ENCODE measurements at places on chromosomes 6 and 20.

DNA sequence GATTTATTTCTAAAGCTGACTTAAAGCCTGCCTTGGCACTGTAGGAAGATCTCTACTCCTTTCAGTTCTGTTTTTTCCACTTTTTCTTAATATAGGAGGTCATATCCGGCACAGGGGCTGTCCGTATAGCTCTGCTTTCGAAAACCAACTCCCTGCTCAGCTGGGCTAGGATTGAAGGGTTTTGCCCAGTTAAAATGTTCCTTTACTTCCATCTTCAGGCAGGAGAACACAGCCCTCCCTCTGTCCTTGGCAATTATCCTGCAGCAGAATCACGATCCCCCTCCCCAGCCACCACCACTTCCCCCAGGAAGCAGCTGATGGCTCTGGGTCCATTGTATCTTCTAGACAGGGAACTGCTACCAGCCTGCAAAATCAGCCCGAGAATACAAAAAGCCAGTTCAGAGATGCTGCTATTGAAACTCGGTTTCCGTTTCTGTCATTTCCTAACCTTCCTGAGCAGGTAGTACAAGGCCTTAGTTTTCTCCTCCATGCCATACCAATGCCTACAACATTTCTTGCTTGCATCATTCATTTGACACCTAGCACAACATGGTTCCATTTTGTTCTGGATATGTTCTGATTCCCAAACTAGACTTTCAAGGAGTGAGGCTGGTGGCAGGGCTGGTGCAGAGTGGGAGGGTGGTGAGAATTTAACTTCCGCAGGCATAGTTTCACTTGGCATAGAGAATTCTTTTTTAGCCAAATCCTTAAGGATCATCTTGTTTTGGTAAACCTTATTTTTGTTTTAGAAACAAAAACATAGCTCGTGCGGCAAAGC lies 53.9 kb downstream of the FAM50B start:
- DNase-seq = no peak

DNA sequence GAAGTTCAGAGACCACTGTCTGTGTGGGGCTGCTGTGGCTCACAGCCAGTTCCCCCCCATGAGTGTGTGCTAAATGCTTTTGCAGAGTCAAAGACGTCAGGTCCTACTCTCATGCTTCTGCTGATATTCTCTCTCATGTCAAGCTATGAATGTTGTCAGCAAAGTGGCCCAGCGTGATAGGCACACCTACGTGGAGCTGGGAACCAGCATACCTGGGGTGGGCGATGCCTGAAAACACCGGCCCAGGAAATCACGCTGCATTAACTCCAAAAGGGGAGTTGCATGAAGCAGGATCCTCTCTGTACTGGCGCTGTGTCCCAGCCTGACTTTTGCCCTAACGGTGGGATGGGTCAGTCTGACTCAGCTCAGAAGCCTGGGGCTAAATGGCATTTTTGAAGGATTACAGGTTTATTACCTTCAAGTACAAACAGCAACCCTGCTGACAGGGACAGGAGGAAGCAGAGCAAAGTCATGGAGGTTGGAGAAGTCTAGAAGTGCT lies 9.0 kb upstream of the MRPS10 start:
- no peak for DNase-seq

DNA sequence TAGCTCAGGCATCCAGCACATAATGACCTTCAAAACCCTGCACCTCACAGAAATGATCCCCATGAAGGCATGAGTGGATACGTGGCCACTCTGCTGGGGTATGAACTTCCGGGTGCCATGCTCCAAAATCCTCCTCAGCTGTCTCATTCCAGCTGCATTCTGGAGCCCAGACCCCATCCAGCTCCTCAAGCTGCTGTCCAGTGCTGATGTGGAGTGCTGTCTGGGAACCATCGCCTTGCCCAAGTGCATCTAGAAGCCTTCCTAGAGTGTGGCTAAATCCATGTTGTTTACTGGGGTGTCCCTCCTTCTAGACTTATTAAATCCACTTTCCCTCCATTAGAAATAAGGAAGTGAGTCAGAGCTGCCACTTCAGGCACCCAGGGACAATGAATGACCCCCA lies 130.8 kb upstream of the PTPRT start:
- DNase-seq = no peak

- no peak for DNase-seq
Measured at GRCh38 chr6:32149932-32150870, 1.5 kb downstream of the PRRT1 start.

DNA sequence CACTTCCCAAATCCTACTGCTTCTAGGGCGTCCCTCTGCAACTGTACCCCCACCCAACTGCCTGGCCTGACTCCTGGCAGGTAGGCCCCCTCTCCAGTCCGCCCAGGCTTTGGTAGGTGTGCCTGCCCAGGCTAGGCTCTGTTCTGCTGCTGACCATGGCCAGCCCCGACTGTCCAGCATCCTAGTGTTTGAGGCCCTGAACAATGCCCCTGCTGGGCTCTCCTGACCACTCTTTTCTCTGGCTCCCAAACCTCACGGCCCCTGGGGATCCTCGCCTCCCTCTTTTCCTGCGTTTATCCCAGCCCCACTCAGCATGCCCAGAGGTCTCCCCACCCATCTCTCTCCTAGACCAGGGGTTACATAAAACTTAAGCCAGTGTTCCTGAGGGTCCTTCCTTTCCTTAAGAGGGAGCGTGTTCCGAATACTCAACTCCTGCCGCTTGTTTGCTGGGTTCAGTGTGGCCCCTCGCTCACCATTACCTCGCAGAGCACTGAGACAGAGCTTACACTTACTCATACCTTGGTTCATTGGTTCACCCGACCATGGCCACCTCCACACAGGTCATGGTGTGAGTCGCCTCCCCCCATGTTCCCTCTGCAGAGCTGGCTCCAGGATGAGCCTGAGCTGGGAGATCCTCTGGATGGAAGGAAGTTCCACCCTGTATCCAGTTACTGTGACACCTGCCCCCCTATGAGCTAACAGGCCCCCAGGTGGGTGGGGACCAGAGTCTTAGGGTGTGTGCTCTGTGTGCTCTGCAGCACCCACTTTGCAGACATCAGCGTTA lies 21.0 kb upstream of the MYT1 start:
- DNase-seq = no peak

GRCh38 chr20:32508775-32509119 lies 76.4 kb downstream of the NOL4L start:
- DNase-seq = no peak

- DNase-seq = peak; percentile 90
Measured at GRCh38 chr6:52718550-52718949, 44.7 kb downstream of the GSTA2 start.

DNA sequence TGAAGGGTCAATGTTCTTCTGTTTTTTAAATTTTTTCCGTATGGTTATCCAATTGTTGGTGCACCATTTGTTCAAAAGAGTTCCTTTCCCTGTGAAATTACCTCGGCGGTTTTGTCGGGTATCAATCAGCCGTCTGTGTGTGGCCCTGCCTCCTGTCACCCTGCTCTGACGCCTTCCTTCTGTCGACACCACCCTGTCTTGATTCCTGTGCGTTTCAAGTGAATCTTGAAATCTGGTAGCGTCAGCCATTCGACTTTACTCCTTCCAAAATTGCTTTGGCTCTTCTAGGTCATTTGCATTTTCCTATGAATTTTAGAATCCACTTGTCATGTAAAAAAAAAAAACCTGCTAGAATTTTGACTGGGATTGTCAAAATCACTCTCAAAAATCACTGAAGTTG lies 181.1 kb downstream of the CDH4 start:
- no peak for DNase-seq

GRCh38 chr20:8402798-8403197 lies 270.7 kb downstream of the PLCB1 start:
- DNase-seq = no peak

DNA sequence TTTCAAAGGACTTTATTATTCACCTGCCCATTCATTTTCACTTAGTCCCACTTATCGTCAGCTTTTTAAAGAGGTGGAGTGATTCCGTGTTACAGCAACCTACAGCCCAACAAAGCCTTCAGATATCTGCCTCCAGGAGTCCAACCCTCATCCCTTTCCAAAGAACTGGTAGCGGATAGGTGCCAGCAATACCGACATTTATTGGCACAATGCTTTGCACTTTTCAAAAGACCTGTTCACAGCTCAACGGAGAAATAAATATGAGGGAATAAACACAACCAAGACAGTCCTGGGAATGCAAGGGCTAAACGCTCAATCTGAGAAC lies 819 bp upstream of the MTRF1L start:
- DNase-seq = no peak

DNA sequence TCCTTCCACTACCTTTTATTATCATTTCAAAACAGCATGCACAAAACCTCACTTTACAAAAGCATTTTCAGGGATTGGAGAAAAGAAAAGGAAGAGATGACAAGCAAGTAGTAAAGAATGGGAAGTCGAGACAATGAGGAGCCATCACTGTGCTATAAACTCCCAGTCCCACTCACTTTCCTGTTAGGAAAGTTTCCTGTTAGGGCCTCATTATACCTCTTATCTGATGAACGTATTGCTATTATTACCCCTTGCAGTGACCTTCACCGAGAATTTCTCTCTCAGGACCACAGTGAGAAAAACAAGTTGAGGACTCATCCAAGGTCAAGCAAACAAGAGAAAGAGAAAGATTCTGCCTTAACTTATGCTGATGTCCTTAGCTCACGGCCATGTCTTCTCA lies 28.8 kb downstream of the LAMP5 start:
- no peak for DNase-seq

- no peak for DNase-seq
Measured at GRCh38 chr6:10315658-10316372, 99.1 kb downstream of the TFAP2A start.

DNA sequence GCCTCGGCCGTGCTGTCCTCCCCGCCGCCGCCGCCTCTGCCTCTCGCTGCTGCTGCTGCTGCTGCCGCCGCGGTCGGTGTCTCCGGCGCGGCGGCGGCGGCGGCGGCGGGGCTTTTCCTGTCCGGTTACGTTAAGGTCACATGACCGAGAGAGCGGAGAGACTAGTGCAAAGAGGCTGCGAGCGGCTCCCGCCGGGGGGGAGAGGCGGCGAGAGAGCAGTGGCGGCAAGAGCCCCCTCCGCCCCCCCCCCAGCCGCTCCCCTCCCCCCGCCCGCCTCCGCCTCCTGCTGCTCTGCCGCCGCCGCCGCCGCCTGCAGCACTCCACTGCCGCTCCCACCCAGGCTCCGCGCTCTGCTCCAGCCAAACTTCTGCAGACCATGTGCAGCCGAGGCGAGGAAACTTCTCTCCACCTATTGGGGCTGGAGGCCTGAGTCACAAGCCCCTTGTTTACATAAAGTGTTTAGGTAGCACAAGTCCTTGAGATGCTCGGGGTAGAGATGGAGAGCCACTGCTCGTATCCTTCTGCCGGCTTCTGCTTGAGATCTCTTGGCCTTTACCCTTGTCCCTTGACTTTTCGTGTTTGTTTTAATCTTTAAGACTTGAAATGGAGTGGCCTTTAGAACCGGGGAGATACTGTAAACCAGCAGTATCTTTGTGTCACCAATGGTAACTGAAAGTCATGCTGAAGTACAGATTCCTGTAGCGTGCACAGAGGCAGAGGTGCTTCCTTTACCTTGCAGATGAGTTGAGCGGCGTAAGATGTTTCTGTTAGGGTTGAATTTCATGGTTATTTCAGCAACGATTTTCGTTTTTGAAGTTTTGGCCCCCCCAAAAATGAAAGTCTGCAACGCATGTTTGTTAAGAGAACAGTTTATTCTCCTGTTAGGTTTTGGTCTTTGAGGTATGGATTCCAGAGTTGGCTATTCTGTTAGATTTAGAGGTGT lies at the start of gene ZBTB2:
Gene ZBTB2, minus strand, starts transcription at position 89 of the 943 bp plus-strand sequence. CDS start 17,922 bp downstream, outside the sequence.
- peak; percentile 80 for DNase-seq

GRCh38 chr6:139939189-139939979 lies 564.9 kb upstream of the CITED2 start:
- DNase-seq = no peak

DNA sequence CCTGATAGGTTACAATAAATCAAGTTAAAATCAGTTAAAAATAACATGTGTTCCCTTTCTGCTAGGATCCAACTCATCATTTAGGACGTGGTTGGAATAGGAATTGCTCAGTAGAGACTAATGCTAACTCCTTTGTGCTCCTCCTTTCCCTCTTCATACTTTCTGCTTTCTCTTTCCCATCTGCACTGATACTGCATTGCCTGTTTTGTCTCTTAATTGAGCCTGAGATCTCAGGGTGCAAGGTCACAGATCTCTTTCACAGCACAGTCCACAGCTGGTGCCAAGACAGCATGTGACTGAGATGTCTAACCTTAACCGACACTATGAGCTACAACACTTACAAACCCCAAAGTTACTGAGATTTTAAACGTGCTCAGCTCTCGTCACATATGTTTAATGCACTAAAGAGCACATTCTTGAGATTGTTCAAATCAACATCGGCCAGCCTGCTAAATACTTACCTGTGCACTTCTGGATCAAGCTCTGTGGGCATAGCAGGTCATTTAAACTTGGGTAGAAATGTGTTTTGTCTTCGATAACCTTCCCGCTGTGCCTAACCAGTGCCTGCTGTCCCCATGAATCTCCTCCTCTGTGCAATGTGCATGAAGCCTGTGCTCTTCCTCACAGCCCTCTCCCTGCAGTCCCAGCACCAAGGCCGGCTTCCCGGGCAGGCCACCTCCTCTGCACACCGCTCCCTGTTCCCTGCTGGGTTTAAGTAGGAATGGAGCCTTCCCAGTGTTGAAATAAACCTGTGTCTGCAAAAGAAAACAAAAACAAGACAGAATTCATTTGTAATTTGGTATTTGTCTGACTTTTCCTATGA lies 39.6 kb upstream of the AFDN start:
- no peak for DNase-seq

DNA sequence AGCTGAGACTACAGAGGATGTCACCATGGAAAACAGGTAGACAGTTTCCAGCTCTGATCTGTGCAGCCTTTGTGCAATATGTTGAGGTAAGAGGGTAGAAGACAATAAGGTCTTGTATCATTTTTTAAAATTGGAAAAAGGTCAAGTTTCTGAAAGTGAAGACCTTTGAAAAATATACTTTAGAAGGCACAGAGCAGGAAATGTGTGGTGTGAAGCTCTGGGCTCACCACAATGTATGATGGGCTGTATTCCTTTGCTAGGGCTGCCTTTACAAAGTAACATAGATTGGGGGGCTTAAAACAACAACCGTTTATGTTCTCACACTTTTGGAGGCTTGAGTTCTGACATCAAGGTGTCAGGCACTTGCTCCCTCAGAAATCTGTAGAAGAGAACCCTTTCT lies 514.3 kb upstream of the JARID2 start:
- DNase-seq = no peak

DNA sequence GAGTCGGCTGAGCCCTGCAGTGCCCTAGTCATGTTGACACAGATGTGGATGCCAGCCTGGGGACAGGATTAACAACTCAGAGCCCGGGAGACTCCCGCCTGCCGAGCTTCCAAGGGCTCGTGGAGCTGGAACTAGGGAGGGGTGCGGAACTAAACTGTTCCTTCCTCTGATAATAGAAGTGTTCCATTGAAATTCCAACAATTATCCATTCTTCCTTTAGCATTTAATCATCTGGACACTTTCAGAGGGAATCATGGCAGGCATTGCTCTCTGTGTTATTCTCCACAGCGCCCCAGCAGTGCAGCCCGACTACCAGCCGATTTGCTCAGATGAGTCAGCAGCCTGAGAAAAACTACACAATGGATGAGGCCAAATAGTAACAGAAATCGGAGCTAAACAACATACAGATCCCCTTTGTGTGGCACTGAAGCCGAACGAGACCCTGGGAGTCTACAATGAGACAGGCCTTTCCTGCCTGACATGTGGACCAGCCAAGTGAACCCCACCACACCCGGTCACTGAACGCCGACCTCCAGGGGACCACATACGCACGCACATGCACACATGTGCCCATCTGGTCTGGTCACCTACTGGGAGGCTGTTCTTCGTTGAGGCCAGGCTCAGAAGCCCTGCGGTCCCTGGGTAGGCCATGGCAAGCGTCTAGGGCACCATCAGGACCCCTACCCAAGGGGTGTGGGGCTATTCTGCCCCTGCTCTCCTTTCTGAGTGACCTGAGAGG lies 238.4 kb upstream of the AFDN start:
- no peak for DNase-seq

- no peak for DNase-seq
Measured at GRCh38 chr6:145588981-145589380, 146.3 kb downstream of the EPM2A start.
